A549 treated with AZD2906 at 1 μM for 4 hours (cell line): ENCODE measurements at places on chromosomes 11 and 22. TPM values are rescaled to one million over a fixed set of nuclear protein-coding genes. Genes with fewer than 3 reads are reported as not detected.

Gene P2RY2
- total RNA-seq, result 9.2 to 11.5 TPM (median 11.2 TPM) in 5 replicates

Gene MGAT3
- 0.64 to 1.4 TPM (median 0.88 TPM) in 5 replicates for total RNA-seq

Gene TPBGL
- total RNA-seq, result 0.11 to 0.24 TPM (median 0.17 TPM) in 5 replicates

Gene ISX
- not detected in 5 replicates for total RNA-seq

Gene LGR4
- total RNA-seq, result 31.7 to 40.0 TPM (median 37.5 TPM) in 5 replicates

Gene ALDH3B1
- total RNA-seq, result 127 to 137 TPM (median 130 TPM) in 5 replicates

Gene CABP7
- total RNA-seq, result 0.08 to 0.20 TPM (median 0.17 TPM) in 5 replicates

Gene PLCB3
- 17.0 to 23.5 TPM (median 19.6 TPM) in 5 replicates for total RNA-seq

Gene CD3D
- total RNA-seq, result not detected in 5 replicates

Gene SIPA1
- 14.3 to 21.2 TPM (median 19.7 TPM) in 5 replicates for total RNA-seq

Gene DMC1
- total RNA-seq, result 3.4 to 6.3 TPM (median 4.7 TPM) in 5 replicates

Gene TMEM151A
- total RNA-seq, result 2.0 to 4.1 TPM (median 3.7 TPM) in 5 replicates

Gene IL17REL
- total RNA-seq, result 0.02 to 0.08 TPM (median 0.04 TPM) in 5 replicates

Gene AQP11
- total RNA-seq, result 1.1 to 1.5 TPM (median 1.4 TPM) in 5 replicates

Gene TRPM5
- not detected in 5 replicates for total RNA-seq

Gene MS4A1
- total RNA-seq, result not detected in 5 replicates

Gene C11orf65
- 0.19 to 0.50 TPM (median 0.22 TPM) in 4 of 5 replicates, not detected in the other for total RNA-seq

Gene BANF1
- 374 to 488 TPM (median 470 TPM) in 5 replicates for total RNA-seq

Gene SLC25A45
- total RNA-seq, result 12.1 to 15.2 TPM (median 14.2 TPM) in 5 replicates

Gene OR51I1
- not detected in 5 replicates for total RNA-seq

Gene CENPM
- total RNA-seq, result 27.0 to 40.5 TPM (median 35.9 TPM) in 5 replicates

Gene RIBC2
- 1.8 to 2.4 TPM (median 2.2 TPM) in 5 replicates for total RNA-seq

Gene UPK2
- 0.23 to 1.2 TPM (median 0.90 TPM) in 5 replicates for total RNA-seq

Gene MS4A6E
- not detected in 5 replicates for total RNA-seq

Gene PAX6
- total RNA-seq, result 0.51 to 1.0 TPM (median 0.79 TPM) in 5 replicates

Gene PANX1
- 27.7 to 33.1 TPM (median 31.5 TPM) in 5 replicates for total RNA-seq

Gene ZC3H7B
- total RNA-seq, result 19.4 to 24.1 TPM (median 21.0 TPM) in 5 replicates

Gene CD3G
- not detected in 5 replicates for total RNA-seq

Gene SLC6A5
- not detected in 5 replicates for total RNA-seq

Gene RCOR2
- 0.62 to 1.2 TPM (median 0.80 TPM) in 5 replicates for total RNA-seq

Gene FXYD2
- total RNA-seq, result 13.5 to 21.2 TPM (median 15.8 TPM) in 5 replicates

Gene PLEKHA7
- total RNA-seq, result 56.2 to 65.6 TPM (median 58.3 TPM) in 5 replicates

Gene UPK3A
- total RNA-seq, result not detected in 5 replicates

Gene PLAAT5
- 0.02 to 0.03 TPM in 2 of 5 replicates, not detected in the others for total RNA-seq

Gene MAPK11
- total RNA-seq, result 5.1 to 8.9 TPM (median 7.7 TPM) in 5 replicates

Gene DTX4
- 3.7 to 4.3 TPM (median 4.0 TPM) in 5 replicates for total RNA-seq
